Naive thymus-derived CD8-positive, alpha-beta T cell (primary cell): ENCODE measurements at places on chromosomes 2 and 18. TPM values are rescaled to one million over a fixed set of nuclear protein-coding genes. Genes with fewer than 3 reads are reported as not detected.
A peak's percentile ranks its signal among the peaks of the same experiment; 100 is the strongest.

- no peak for DNase-seq
- no peaks in the 10 kb centered on the region for H3K36me3 ChIP-seq
- peak overlapping the region; percentile 90 for H3K27ac ChIP-seq
- peaks cover 15% of the 10 kb centered on the region for H3K4me1 ChIP-seq
- no peaks in the 10 kb centered on the region for H3K27me3 ChIP-seq
- H3K4me3 ChIP-seq: peak overlapping the region; percentile 60
Measured at GRCh38 chr18:77147418-77147852, 14.9 kb upstream of the MBP start.

CDCA7 gene
- 0.70 TPM for polyA plus RNA-seq

DNA sequence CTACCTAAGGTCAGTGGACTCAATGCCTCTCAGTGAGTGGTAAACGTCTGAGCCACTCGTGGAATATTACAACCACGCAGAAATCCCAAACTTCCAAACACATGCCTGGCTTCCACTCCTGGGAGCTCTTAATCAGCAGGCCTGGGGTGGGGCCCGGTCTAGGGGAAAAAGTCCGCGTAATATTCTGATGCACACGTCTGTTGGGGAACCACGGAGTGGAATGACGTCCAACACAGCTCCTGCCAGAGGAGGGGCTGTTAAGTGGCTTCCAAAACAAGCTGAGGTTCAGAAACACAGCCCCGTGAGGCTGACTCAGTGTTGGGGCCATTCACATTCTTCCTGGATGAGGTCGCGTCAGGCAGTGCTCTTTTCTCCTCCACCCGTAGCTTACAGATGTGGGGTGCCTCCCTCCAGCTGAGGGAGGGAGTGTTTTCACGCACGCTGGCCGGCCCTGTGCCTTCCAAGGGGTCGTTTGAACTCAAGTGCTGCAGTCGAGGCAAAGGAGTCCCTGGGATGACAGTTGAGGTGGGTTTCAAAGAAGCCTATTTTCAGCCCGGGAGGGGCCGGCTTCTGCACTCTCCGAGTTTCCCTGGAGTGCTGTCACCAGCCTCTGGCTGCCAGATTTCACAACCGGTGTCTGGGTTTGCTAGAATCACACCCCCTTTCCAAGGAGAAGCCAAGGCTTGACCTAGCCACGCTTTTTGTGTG, 73.1 kb downstream of the ACKR3 start:
- H3K27ac ChIP-seq: no peak overlapping the region
- no peak for DNase-seq
- no peak overlapping the region for H3K4me3 ChIP-seq
- peaks cover 10% of the 10 kb centered on the region for H3K27me3 ChIP-seq
- H3K4me1 ChIP-seq: peaks cover 1% of the 10 kb centered on the region

DNA sequence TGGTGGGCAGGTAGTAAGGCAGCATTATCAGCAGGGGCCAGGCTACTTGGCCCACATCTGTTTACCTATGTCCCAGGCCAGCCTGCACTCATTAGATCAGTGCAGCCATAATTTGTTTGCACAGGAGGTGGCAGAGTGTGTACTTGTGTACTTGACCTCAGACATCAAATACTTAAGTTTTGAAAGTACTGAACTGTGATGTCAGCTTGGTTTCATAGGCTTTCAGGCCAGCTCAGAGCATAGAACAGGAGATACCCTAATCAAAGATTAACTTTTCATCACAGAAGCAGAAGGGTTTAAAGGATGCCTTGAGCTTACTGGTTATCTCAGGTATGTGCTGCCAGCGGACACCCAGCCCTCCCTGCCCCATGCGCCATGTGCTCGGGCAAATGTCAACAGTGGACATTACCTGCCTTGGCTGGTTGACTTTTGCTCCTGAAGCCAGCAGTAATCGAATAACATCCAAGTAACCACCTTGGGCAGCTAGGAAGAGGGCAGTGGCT, 33.2 kb downstream of the ANKRD29 start:
- H3K4me1 ChIP-seq: no peaks in the 10 kb centered on the region
- no peak overlapping the region for H3K27ac ChIP-seq
- H3K36me3 ChIP-seq: no peaks in the 10 kb centered on the region
- no peak overlapping the region for H3K4me3 ChIP-seq

DNA sequence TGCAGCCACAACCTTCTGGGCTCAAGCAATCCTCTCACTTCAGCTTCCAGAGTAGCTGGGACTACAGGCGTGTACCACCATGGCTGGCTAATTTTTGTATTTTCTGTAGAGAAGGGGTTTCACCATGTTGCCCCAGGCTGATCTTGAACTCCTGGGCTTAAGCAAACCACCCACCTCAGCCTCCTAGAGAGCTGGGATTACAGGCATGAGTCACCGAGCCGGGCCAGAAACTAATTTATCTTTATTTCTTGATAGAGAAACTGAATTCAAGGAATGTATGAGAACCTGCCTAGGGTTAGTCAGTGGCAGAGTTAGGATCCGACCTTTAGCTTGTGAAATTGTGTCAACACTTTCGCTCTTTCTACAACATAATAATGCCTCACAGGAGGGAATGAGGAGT, 19.3 kb upstream of the ITGAV start:
- H3K4me1 ChIP-seq: no peaks in the 10 kb centered on the region
- DNase-seq: no peak
- no peak overlapping the region for H3K27ac ChIP-seq
- H3K27me3 ChIP-seq: no peaks in the 10 kb centered on the region
- no peak overlapping the region for H3K4me3 ChIP-seq

DNA sequence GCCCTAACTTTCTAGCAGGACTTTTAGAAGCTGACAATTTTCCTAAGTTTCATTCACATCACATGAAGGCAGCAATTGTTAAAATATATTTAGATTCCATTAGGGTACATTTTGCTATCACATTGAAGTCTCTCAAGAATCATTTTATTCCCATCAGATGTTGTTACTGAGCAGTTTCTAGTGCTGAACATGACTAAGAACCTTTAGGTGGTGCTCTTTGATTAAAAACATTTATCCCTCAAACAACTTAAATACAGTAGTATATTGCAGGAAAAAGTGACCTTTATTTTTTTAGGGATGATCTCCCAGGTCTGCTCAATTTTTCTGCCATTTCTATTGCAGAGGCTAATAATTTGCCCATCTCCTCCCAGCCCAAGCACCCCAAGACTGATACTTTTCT, 22.9 kb upstream of the NARS1 start:
- no peak for DNase-seq
- H3K4me1 ChIP-seq: peaks cover 33% of the 10 kb centered on the region
- no peak overlapping the region for H3K4me3 ChIP-seq
- H3K27me3 ChIP-seq: no peaks in the 10 kb centered on the region
